ENCODE measurements at places on chromosomes 4 and X.

GRCh38 chrX:77937291-77937690 is 26.8 kb downstream of the ATP7A start:
- no peak for DNase-seq

DNA sequence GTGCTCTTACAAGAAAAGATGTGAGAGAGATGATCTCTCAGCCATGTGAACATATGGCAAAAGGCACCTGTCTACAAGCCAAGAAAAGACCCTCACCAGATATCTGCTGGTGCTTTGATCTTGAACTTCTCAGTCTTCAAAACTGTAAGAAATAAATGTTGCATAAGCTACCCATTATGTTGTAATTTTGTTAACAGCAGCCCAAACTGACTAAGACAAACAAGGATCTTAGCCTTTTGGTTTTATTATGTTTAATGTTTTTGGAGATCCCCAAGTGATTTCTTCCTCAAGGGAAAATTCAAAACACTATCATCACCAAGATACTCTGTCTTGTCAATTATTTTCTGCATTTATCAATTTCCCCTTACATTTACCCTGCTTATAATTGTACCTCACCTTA is 21.8 kb upstream of the CCNI start:
- DNase-seq: no peak

GRCh38 chrX:102959471-102959870 is 22.4 kb downstream of the RAB40AL start:
- no peak for DNase-seq

DNA sequence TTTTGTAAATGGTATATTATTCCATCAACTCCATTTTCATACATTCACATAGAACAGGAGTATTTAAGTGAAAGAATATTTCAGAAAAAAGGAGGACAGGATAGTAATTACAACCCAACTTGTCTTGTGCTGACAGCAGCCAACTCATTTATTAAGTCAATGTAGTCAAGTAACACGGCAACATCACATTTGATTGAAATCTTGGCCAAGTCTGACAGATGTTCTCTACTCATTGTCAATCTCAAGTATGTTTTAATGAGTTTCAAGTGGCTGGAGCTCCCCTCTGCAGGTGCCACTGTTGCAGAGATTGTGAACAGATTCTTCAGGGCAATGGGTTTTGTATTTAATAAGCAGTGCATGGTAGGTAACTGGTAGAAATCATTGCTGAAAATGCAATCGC is 332.5 kb downstream of the C4orf33 start:
- no peak for DNase-seq

- DNase-seq: no peak
Measured at GRCh38 chrX:67384403-67384802, 159.4 kb upstream of the AR start.

GRCh38 chrX:49876750-49877149 is 2.5 kb upstream of the USP27X start:
- peak; percentile 79 for DNase-seq

GRCh38 chrX:70196961-70197720 is 19.9 kb downstream of the DGAT2L6 start:
- DNase-seq: peak; percentile 37

GRCh38 chrX:65994519-65995506 is 45.1 kb downstream of the VSIG4 start:
- DNase-seq: no peak

Data from cerebellar cortex (tissue), 1 donor.